Naive B cell (primary cell): ENCODE measurements at places on chromosomes 3 and 15.

GRCh38 chr15:38853608-38854007, 289.0 kb upstream of the RASGRP1 start:
- DNase-seq = no peak

GRCh38 chr3:53342353-53342752, 5.0 kb downstream of the DCP1A start:
- DNase-seq = no peak

GRCh38 chr3:105880681-105881290, 12.0 kb upstream of the CBLB start:
- no peak for DNase-seq

DNA sequence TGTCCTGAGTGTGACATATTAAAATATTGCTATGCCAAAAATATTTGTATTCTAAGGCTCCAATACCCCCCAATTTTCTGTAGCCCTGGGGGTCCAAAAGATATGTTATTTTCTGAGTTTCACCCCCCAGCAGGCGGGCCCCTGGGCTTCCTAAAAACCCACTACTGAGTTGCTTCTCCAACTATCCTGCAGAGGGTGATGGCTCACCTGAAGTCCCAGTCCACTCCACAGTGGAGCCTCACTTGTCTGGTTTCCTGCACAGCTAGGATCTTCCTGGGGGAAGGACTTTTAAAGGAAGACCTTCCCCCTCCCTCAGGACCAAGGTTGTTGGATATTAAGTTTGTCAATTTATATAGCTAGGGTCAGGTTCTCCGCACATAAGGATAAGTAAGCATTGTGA, 1181.4 kb downstream of the ROBO2 start:
- no peak for DNase-seq

GRCh38 chr15:53490341-53490740, 269.1 kb downstream of the WDR72 start:
- no peak for DNase-seq

DNA sequence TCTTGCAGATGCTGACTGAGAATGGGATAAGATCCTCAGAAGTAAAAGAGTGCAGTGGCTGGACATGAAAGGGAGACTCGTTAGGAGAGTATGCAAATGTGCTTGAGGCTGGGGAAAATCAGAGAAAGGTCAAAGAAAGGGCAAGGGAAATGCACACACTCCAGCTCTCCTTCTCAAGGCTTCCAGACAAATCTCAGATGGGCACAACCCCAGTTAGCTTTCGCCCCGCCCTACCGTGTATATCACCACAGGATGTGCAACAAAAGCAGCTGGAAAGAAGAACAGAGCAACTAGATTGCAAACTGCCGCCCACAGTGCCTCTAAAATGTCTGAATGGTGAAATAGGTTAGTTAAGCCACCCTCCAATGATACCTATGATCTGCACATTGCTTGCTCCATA, 63.9 kb downstream of the CERS3 start:
- DNase-seq = no peak

DNA sequence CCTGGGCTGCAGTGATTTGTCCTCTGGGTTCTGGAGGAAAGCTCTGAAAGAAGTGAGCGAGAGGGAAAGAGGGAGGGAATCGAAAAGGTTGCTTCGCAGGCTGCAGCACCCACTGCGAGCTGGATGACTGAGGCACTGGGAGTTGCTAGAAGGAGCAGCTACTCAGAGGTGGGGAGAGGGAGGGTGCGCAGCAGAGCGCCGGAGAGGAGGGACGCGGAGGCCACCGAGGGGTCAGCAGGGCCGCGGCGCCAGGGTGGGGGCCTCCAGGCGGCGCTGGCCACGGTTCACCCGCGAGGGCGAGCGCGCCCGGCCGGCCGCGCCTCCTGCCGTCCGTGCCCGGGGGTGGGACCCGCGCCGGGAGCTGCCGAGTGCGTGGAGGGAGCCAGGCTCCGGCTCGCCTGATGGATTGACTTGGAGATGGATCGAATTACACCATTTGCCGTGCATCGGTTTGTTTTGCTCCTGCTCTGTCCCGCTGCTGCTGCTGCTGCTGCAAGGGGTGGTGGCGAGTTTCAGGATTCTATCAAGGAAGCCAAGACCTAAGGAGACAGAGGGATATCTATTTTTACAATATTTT, at the start of gene SEMA6D:
Gene SEMA6D (plus strand): TSS at position 470 of the 577 bp plus-strand sequence. CDS start 42,294 bp downstream, outside the sequence.
- no peak for DNase-seq

- DNase-seq = no peak
Measured at GRCh38 chr15:71443538-71443937, 328.3 kb downstream of the THSD4 start.
